ENCODE measurements at places on chromosomes 13 and 19.

GRCh38 chr19:17889609-17890214 is 18.0 kb downstream of the SLC5A5 start:
- DNase-seq: no peak

DNA sequence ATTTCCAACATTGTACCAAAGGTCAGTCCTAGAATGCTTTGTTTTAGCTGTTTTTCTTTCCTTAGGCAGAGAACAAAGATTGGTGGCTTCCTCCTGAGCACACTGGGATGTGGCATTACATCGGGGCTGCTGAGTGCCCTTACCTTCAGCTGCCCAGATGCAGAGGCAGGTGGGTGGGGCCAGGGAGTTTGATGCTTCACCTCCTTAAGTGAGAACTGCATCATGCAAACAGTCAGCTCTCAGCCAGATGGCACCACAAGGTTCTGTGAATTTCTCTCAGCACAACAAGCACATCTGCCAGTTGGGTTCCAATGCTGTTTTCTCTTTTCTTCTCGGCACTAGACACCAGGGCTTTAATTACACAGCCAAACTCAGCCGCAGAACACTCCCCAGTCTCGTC is 87.4 kb upstream of the UBL3 start:
- peak; percentile 62 for DNase-seq

GRCh38 chr13:41916173-41916954 is 44.5 kb downstream of the VWA8 start:
- no peak for DNase-seq

DNA sequence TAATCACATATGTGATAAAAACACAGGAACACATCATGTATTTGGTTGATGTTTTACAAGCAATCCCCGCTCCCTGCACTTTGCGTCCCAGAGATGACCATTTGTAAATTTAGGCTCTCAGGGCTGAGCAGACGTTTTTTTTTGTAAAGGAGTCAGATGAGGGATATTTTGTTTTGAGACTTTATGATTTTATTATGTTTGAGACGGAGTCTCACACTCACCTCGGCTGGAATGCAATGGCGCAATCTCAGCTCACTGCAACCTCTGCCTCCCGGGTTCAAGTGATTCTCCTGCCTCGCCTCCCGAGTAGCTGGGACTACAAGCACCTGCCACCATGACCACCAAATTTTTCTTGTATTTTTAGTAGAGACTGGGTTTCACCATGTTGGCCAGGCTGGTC is 1.4 kb downstream of the TLE6 start:
- no peak for DNase-seq

DNA sequence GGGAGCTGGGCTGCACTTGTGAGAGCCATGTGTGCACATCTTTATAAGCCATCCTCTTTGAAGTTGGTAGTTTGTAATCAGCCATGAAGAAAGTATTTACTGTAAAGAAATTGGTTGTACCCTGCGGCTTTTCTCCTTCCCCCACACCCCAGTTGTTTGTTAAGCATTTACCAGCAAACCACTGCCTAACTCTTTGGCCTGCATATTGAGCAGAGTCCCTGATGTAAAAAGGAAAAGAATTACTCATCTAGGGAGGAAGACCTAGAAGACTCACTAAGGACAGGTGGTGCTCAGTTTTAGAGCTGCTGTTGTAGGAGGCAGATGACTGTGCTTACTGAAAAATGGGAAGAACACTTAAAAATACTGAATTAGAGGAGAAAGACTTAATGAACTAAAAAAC is 245.3 kb downstream of the PCCA start:
- DNase-seq: no peak

DNA sequence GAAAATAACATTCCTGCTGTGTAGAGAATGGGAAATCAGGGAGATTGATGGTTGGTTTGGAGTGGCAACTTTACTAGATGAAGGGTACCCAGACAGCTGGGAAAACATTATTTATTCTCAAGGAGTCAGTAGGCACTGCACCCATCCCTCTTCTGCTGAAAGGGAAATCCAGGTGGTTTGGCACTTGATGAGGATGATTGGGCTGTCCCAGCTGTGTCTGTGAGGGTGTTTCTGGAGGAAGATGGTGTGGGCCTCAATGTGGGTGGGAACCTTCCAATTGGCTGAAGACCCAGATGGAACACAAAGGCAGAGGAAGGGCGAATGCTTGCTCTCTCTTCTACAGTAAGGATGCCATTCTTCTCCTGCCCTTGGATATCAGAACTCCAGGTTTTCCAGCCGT is 10.4 kb upstream of the SACS start:
- peak; percentile 72 for DNase-seq

GRCh38 chr13:40558656-40559055 is 107.8 kb downstream of the FOXO1 start:
- DNase-seq: no peak

- no peak for DNase-seq
Observed at GRCh38 chr13:50162001-50162400, 146.8 kb downstream of the KCNRG start.

- DNase-seq: no peak
Observed at GRCh38 chr19:11387162-11388034, 3.3 kb upstream of the EPOR start.

DNA sequence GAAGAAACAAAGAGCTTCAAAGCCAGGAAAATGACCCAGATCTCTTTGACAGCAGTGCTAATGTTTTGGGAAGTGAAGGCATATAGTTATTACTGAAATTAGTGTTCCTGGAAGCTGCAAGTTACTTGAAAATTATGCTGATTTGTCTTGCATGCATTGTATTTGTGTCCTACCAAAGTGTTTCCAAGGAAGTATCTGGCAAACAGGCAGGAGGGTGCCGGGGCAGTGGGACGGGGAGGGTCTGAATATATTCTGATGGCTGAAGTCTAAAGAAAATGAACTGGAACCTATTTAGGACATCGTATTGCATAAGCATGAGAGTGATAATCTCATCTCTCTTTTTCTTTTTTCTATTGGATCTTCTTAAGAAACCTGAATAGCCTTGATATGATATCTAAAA is 9.0 kb downstream of the RNASEH2B start:
- DNase-seq: no peak

GRCh38 chr13:32045982-32046785 is 14.6 kb downstream of the FRY start:
- peak; percentile 85 for DNase-seq
